ENCODE measurements at places on chromosomes 13 and 19.

- DNase-seq, result no peak
These were observed 191.9 kb upstream of the MIR17HG start for GRCh38 chr13:91155512-91156114.

DNA sequence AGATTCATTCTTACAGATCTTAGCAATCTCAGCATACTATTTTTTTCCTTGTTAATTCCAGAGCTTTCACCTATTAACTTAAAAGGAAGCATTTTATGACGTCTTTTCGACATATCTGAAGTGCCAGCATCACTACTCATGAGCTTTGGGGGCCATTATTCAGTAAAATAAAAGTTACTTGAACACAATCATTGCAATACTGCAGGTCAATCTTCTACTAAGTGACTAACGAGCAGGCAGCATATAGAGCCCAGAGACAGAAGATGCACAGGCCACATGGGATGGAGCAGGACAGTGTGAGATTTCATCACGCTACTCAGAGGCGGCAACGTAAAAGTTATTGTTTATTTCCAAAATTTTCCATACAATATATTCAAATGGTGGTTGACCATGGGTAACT is 382.6 kb downstream of the PCDH9 start:
- no peak for DNase-seq

- DNase-seq, result no peak
These were observed 88.7 kb downstream of the SLC10A2 start for GRCh38 chr13:102977471-102977870.

- no peak for DNase-seq
These were observed 5.9 kb downstream of the LSM14A start for GRCh38 chr19:34178274-34178610.

DNA sequence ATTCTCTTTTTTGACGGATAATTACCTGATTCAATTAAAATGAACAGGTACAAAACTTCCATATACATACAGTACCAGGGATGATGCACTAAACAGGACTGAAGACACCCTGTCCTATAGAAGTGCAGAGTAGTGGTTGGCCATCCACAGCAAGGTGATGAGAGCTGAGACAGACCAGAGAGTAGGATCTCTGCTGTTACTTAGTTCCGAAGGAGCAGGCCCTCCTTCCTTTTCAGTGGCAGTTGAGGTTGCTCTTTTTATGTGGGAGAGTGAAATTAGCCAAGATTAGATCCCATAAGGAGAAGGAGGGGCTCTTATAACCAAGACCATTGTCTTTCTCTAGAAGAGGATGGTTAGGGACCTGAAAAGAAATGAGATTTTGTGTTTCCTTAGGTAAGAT is 4.0 kb downstream of the PDS5B start:
- DNase-seq, result no peak

DNA sequence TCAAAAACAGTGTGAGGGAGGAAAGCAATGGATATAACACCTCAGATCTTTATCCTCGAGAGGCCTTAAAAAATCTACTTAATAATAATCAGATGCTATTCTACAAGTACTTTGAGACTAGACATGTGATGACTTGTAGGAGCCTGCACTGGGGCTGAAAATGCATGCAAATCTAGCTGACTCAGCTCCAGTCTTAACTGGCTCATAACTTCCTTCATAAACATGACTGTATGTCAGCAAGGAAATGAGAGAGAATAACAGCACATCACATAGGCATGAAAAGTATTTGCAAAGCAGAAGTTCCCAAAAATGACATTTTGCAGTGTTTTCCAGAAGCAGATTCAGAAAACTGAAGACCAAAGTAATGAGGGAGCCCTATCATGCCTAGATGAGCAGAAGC is 38.1 kb downstream of the PSG5 start:
- DNase-seq, result no peak

GRCh38 chr13:24267801-24268200 is 41.6 kb upstream of the C1QTNF9 start:
- DNase-seq, result no peak

GRCh38 chr13:88369866-88370265 is 698.7 kb downstream of the SLITRK5 start:
- no peak for DNase-seq

DNA sequence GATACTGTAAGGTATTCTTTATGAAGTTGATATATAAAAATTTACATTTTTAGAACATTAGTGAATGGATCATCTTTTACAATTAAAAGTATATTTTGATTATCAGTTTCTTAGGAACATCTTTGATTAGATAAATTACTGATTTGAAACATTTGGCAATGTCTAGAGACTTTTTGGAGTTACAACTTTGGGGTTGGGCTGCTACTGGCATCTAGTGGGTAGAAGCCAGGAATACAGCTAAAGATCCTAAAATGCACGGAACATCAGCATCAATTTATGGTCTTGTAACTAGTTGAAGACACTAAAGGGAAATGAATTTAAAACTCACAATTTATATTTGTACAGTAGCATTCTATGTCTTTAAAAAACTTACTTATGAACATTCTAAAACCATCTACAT is 19.9 kb downstream of the POMP start:
- DNase-seq, result no peak

DNA sequence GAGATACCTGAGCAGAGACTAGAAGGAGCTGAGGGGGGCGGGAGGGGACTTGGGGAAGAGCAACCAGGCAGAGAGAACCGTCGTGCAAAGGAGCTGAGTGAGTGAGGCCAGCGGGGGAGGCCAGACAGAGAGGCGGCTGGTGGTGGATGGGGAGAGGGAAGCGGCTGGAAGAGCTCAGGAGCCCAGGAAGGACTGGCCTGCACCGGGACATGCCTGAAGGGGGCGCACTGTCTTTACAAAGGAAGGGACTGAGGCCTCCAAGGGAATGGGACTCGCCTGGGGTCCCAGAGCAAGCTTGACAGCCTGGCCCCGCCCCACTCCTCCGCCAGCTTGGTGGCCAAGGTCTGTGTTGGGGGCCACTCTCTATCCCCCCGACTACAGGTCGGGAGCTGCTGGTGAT is 14.9 kb downstream of the ONECUT3 start:
- DNase-seq, result peak; percentile 9

DNA sequence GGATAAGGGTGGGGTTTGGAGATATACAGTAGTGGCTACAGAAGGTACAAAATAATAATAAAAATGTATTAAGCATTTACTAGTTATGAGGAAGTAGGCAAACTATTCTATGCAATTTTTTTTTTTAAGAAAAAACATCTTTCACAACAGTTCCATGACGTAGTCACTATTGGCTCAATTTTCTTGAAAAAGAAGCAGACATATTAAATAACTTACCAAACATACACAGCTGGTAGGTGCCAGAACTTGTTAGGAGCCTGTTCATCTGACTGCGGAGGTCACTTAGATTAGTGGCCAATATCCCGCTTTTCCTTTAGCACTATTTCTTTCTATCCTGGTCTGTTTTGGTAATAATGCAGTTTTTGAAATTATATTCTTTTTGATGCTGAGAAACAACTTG is 593.5 kb downstream of the KCTD12 start:
- DNase-seq, result no peak

GRCh38 chr19:33344573-33344925 is 29.0 kb upstream of the CEBPG start:
- no peak for DNase-seq

DNA sequence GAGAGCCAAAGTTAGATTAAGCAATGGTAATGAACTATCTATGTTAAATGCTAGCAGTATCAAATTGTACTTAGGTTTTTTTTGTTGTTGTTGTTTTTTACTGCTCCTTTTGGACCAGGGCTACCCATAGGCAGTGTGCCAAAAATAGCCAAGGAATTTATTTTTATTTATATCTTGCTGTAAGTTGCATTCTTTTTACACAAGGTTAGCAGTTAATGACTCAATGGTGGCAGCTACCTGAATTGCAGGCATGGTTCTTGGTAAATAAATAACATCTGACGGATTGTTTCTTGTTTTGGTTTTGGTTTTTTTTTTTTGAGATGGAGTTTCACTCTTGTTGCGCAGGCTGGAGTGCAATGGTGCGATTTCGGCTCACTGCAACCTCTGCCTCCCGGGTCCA is 194.8 kb upstream of the TSC22D1 start:
- no peak for DNase-seq

- DNase-seq, result no peak
These were observed 3.5 kb downstream of the FSTL3 start for GRCh38 chr19:679418-680286.

DNA sequence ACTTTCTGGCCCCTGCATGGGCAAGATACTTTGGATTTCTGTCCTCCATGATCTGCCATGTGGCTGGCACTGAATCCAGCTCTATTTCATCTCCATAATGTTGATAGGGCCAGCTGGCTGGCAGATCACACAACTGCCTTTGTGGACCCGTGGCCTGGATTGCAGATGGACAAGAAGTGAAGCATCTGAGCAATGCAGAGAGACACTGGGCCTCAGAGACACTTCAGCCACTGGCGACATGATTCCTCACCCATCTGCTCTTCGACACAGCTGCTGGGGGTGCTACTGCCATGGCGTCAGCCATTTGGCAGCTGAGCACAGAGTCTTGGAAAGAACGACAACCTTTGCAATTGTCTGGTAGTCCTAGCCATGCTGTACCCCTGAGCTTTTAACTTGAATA is 79.5 kb upstream of the MYO16 start:
- DNase-seq, result no peak

DNA sequence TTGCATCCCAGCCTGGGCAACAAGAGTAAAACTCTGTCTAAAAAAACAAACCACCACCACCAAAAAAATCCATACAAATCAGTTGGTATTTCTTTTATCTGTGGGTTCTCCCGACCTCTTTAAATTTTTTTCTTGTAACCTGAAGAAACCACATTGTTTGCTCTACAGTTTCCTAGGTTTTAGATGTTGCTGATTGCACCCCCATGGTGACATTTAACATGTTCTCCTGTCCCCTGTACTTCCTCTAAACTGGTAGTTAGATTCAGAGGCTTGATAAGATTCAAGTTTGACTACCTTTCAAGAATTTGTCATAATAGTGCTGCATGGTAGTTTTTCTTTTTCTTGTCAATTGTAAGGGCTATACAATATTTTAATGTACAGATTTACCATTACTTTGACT is 24.0 kb downstream of the ALG5 start:
- DNase-seq, result no peak

GRCh38 chr13:28573595-28574373 is 78.9 kb upstream of the FLT1 start:
- DNase-seq, result no peak

DNA sequence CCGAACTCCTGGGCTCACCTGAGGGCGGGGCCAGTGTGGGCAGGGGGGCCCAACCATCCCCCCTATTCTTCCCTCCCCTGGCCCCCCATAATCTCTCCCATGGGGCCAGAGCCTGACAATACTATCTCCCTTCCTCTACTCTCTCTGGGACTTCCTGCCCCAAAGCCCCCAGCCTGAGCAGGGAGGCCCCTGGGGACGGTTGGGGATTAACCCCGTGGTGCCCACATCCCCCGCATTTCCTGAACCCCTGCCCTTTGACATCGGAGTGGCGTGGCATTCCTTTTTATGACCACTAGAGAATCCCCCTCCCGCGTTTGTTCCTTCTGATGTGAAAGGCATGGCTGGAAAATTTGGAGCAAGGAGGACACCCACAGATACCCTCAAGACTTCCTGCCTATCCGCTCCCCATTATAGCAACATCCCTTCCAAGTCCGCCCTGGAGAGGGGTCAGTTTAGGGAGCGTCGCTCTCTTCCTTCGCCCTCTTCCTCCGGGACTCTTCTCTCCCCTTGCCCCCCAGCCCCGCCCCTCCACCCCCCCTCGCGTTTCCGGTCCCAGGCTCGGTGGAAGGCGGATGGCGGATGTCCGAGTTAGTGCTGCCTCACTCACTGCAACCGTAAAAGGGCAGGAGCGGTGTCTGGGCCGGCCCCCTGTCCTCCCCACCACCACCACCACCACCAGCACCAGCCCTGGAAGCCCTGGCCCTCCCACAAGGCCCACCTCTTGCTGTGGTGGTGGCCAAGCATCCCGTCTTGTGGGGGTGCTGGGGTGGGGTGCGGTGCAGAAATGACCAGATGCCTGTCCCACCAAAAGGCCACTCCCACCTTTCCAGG is 1.8 kb downstream of the VASP start:
- no peak for DNase-seq

DNA sequence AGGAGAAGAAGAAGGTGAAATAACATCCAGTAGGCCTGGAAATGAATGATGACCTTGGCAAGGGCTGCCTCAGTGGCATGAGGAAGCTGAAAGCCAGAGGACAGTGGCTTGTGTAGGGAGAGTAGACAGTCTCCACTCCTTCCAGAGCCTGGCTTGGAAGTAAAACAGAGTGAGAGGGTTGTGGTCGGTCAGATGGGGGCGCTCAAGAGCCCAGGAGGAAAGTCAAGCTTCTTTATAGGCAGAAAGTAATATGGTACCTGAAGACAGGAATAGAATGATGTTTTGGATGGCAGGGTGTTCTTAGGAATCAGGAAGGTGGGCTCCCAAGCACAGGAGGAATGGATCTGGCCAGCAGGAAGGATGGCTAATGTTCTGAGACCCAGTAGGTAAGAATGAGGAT is 75.1 kb upstream of the TSC22D1 start:
- DNase-seq, result no peak

DNA sequence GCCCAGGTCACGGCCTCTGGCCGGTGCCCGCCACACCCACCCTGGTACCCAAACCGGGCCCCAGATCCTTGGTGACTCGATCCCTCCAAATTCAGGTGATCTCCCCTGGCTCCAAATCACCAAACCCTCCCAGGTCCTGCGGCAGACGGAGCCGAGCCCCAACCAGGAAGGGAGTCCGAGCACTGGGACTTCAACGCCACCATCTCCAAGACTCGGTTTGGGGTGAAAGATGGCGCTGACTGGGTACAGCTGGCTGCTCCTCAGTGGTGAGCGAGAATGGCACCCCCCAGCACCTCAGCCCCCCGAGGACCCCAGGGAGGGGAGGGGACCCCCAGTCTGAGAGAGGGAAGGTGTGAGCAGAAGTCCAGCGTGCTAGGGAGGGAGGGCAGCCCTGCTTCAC is 2.3 kb downstream of the CEACAM16 start:
- DNase-seq, result no peak

DNA sequence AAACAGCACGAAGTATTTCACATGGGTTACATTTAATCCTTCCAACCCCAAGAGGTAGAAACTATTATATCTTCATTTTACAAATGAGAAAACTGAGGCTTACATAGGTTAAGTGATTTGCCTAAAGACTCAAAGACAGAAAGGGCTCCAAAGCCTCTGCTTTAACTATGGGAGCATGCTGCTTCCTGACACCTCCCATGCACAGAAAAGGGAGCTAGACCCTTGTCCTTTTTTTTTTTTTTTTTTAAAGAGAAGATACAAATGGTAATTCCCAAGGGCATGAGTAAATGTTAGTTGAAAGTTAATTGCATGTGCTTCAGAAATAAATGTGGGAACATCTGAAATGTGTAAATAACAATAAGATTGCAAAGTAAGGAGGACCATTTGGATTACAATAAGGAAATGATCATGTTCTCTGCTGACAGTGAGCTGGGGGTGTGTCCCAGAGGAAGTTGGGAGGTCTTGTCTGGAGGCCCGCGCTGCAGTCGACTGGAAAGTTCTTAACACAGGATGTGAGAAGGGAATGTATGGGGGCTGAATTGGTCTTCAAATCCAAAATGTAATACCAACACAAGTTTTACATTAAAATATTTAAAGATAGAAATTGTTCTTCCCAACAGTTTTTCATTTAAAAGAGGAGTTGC is 500.3 kb downstream of the KLF12 start:
- DNase-seq, result no peak

- DNase-seq, result peak; percentile 69
These were observed 13.1 kb upstream of the ZNF888 start for GRCh38 chr19:52936151-52936953.

- no peak for DNase-seq
These were observed 225.7 kb downstream of the LMO7 start for GRCh38 chr13:75861786-75862185.
